ENCODE measurements at places on chromosomes 5 and 9. TPM values are rescaled to one million over a fixed set of nuclear protein-coding genes. Genes with fewer than 3 reads are reported as not detected.

GFPT2 gene
- 12.9 TPM for total RNA-seq

RMRP gene
- total RNA-seq = 144,204 TPM

ACTBL2 gene
- total RNA-seq = not detected

HMCN2 gene
- 0.46 TPM for total RNA-seq

DOK3 gene
- 4.4 TPM for total RNA-seq

PCDHB9 gene
- 9.2 TPM for total RNA-seq

SYNPO gene
- total RNA-seq = 6.0 TPM

WHRN gene
- 5.8 TPM for total RNA-seq

SPATA6L gene
- total RNA-seq = 11.3 TPM

Data from diencephalon (tissue), 1 donor.